ENCODE measurements at places on chromosomes 11 and 22. TPM values are rescaled to one million over a fixed set of nuclear protein-coding genes. Genes with fewer than 3 reads are reported as not detected.

EHF gene
- not detected for total RNA-seq

IFITM10 gene
- total RNA-seq, result not detected

ADM gene
- total RNA-seq, result 129 TPM

PHOX2A gene
- total RNA-seq, result not detected

LIF gene
- 2.4 TPM for total RNA-seq

GAB4 gene
- total RNA-seq, result not detected

SAA2 gene
- not detected for total RNA-seq

ANO9 gene
- total RNA-seq, result under 0.01 TPM

PATE2 gene
- total RNA-seq, result not detected

INS gene
- total RNA-seq, result not detected

SYT12 gene
- 0.17 TPM for total RNA-seq

LGR4 gene
- total RNA-seq, result 3.7 TPM

IRAG1 gene
- 0.59 TPM for total RNA-seq

TREH gene
- not detected for total RNA-seq

CTTN gene
- total RNA-seq, result 125 TPM

ZDHHC8 gene
- total RNA-seq, result 24.5 TPM

OR4A16 gene
- not detected for total RNA-seq

All from bronchus fibroblast of lung (primary cell).